Astrocyte (in vitro differentiated cells and primary cell): ENCODE measurements at places on chromosomes 12 and 14.
A peak's percentile ranks its signal among the peaks of the same experiment; 100 is the strongest.

DNA sequence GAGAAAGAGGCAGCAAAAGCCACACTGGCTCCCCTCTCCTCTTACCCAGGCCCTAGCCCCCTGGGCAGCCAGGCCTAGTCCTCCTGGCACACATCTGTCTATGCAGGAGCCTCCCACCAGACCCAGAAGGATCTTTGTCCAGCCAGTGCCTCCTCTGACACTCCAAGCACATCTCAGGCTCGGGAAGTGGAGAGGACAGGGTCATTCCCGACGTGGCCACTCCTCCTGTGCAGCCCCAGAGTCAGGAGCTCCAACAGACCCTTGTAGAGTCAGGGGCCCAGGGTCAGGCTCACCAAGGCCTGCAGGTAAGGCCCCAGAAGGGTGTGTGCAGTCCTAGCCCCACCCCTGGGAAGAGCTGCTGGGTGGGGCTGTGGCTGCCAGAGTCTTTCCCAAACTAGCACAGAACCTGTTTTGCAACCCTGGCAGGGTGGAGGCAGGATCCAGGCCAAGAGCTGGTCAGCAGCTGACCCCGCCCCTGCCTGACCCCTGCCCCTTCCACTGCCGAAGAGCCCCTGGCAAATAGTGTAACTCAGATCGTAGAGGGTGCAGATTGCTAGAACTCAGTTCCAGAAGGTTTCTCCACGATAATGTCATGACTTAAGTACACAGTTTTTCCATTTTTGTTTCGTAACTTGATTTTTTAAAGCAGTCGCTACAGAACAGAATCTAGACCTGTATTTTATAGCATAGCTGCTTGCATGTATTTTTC is 26.6 kb upstream of the PNMA1 start:
- DNase-seq = no peak

DNA sequence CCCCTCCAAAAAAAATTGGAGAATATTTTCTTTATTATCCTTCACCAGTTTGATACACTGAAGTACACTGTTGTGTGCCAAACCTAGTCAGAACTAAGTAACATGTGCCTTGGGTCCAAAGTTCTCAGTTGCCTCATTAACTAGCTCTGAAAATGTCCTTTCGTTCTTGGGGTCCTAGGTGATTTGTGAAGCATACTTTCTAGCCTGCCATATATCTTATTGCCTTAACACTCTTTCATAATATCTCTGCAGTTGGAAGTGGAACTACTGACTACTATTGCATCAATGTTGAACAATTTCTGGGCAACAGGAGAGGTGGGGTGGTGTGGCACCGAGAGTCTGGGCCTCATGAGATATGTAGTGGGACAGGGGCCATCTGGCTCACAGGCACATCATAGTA is 592.9 kb upstream of the FBXO33 start:
- no peak for DNase-seq

DNA sequence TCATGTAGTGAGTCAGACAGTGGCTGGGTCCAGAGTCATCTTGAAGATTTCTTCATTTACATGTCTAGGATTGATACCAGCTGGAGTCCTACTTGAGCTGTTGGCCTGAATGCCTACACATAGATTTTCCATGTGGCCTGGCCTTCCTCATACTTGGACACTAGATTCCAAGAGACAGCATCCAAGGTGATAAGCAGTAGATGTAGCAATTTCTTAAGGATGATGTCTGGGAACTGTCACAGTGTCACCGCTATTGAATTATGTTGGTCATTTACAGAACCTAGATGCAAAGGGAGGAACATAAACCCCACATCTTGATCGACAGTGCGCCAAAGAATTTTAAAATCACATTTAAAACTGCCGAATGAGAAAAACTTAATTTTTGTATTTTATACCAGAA is 412.3 kb downstream of the TRHDE start:
- no peak for DNase-seq

GRCh38 chr14:21454843-21455544 is 929 bp downstream of the CHD8 start:
- no peak for DNase-seq

- no peak for DNase-seq
Measured at GRCh38 chr14:87084908-87085307, 908.1 kb downstream of the GALC start.

DNA sequence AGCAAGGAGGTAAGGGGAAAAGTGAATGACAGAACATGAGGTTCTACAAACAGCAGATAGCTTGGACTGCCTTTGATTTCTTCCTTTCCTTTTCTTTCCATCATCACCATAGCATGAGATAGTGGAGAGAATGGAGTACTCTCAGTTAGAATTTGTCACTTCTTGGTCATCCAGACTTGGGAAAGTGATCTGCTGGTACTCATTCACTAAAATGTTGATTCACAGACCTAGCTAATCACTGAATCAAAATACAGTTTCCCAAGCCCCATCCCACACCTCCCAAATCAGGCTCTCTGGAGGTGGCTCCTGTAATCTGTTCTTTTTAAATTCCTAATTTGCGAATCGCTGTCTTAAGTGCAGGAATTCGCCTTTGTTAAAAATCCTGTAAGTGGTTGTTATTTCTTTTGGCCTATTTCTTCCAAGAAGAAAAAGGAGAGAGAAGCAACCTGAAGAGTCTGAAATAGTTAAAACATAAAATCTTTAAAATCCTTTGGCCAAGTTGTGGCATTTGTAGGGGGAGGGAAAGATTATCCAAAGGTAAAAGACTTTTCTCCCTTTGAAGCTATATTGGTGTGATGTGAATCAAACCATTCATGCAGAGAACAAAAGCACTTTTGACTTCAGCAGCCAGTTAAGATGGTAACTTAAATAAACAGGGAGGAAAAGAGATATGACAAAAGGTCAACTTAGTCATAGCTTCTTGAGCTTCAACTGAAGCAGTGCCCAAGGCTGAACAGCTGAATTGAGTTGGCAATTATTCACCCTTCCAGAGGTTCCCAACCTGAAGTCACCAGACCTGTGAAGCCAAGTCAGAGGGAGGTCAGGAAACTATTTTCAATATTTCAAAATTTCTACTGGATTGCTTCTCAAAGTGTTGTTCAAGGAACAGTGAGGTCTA is 255.1 kb upstream of the KRR1 start:
- DNase-seq = peak; percentile 76

GRCh38 chr12:91023326-91024004 is 18.7 kb upstream of the EPYC start:
- DNase-seq = peak; percentile 90

DNA sequence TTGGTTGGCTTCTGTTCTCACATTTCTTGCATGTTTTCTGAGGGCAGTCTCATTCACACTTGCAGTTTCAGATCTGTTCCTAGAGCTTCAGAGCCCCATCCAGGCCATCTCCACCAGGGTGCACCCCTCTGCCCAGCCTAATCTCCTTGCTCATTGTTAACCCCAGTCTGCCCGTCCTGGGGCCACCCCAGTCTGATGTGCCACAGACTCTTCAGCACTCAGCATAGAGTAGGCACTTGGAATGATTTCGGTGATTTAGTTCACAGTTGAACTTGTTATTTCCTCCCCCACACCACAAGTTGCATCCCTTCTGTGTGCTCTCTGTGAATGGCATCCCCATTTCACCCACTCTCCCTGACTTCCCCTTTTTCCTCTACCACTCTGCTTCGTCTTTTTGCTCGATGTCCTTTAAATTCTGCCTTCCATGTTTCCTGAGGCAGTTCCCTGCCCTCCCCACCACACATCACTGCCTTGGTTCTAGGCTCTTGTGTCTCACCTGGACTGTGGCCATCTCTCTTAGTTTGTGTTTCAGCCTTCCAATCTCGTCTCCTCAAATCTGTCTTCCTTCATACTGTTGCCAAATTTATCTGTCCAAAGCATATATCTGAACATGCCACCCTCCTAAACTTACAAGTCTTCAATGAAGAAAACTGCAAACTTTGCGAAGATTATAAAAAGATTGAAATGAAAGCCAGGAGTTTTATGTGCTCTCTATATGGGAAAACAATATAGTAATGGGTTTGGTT is 41.5 kb downstream of the ANO6 start:
- no peak for DNase-seq

DNA sequence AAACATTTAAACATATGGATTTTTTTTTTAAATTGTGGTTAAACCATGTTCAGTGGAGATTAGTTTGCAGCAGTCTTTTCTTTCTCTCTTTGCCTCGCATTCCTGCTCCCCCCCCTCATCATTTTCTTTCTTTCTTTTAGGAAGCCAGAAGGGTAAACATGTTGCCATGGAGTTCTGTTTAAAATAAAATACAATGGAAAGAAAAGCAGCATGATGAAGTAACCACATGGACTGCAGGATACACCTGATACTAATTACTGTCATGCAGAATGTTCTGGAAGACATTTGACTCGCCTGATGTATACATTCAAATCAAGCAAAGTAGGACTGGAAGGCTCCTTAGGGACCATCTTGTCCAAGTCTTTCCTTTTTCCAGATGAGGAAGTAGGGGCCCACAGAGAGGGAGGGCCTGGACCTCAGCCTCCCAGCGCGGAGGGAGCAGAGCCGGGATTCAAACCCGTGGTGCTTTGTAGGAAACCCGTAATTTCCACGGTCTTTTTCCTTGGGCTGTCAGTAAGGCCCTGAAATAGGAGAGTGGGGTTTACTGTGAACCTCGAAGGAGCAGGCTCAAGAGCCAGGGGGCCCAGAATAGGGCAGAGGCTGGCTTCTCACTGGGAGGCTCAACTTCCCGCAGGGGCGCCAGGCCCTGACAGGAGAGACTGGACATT is 2.4 kb upstream of the MEG3 start:
- no peak for DNase-seq

DNA sequence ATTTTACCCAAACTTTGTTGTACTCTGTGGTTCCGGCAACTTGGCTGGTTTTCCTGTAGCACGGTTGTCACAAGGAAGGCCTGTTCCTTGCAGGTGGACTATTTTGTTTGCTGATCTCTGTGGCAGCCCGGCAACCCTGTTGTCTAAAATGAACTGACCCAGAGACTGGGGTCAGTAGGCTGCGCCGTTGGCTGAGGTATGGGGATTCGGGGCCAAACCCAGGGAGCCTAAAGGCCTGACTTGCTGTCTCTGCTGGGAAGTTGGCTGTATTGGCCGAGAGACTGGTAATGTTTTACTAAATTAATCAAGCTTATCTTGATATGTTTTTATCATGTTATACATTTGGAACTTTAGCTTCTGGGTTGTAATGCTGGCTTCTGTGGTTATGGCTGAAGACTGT is 13.8 kb downstream of the SMIM41 start:
- no peak for DNase-seq
